ENCODE measurements at places on chromosomes 5 and 9.
A peak's percentile ranks its signal among the peaks of the same experiment; 100 is the strongest.

GRCh38 chr9:74220327-74220726 lies 276.8 kb upstream of the RORB start:
- no peak overlapping the region for H3K4me3 ChIP-seq
- no peaks in the 10 kb centered on the region for H3K36me3 ChIP-seq
- no peaks in the 10 kb centered on the region for H3K4me1 ChIP-seq
- no peak overlapping the region for H3K27ac ChIP-seq
- no peak for DNase-seq

DNA sequence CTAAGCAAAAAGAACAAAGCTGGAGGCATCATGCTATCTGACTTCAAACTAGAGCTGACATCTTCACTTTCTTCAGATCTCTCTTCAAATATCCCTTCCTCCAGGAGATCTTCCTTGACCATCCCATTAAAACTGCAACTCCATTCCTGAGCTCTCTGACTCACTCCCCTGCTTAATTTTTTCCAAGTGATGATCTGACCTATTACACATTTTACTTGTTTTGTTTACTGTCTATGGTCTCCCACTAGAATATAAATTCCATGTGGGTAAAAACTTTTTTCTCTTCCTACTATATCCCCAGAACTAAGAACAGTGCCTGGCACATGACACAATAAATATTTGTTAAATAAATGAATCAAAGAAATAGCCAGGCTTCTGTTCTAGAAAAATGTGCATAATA lies 87.5 kb downstream of the SLIT3 start:
- no peaks in the 10 kb centered on the region for H3K27me3 ChIP-seq
- no peak overlapping the region for H3K4me3 ChIP-seq
- no peaks in the 10 kb centered on the region for H3K36me3 ChIP-seq
- no peak for DNase-seq
- H3K4me1 ChIP-seq = peaks cover 2% of the 10 kb centered on the region

GRCh38 chr5:115349001-115349817 lies 52.8 kb upstream of the CCDC112 start:
- peak overlapping the region; percentile 65 for H3K27ac ChIP-seq
- DNase-seq = peak; percentile 77
- H3K4me1 ChIP-seq = peaks cover 21% of the 10 kb centered on the region
- no peaks in the 10 kb centered on the region for H3K36me3 ChIP-seq
- H3K27me3 ChIP-seq = no peaks in the 10 kb centered on the region

- H3K4me1 ChIP-seq = peaks cover 27% of the 10 kb centered on the region
- no peak overlapping the region for H3K4me3 ChIP-seq
- no peak overlapping the region for H3K27ac ChIP-seq
- DNase-seq = no peak
Observed at GRCh38 chr5:95927927-95928723, 33.5 kb downstream of the ELL2 start.

- no peaks in the 10 kb centered on the region for H3K27me3 ChIP-seq
- no peak overlapping the region for H3K27ac ChIP-seq
- no peaks in the 10 kb centered on the region for H3K36me3 ChIP-seq
- no peak overlapping the region for H3K4me3 ChIP-seq
- no peaks in the 10 kb centered on the region for H3K4me1 ChIP-seq
- DNase-seq = no peak
Observed at GRCh38 chr5:118270526-118270925, 717.8 kb downstream of the DTWD2 start.

GRCh38 chr9:117096138-117096537 lies 318.7 kb downstream of the ASTN2 start:
- no peaks in the 10 kb centered on the region for H3K27me3 ChIP-seq
- H3K27ac ChIP-seq = no peak overlapping the region
- H3K36me3 ChIP-seq = no peaks in the 10 kb centered on the region

GRCh38 chr5:119302916-119303897 lies 52.6 kb upstream of the TNFAIP8 start:
- no peaks in the 10 kb centered on the region for H3K27me3 ChIP-seq
- peak overlapping the region; percentile 99 for H3K27ac ChIP-seq
- H3K4me3 ChIP-seq = peak overlapping the region; percentile 34
- no peaks in the 10 kb centered on the region for H3K36me3 ChIP-seq
- DNase-seq = peak; percentile 94

DNA sequence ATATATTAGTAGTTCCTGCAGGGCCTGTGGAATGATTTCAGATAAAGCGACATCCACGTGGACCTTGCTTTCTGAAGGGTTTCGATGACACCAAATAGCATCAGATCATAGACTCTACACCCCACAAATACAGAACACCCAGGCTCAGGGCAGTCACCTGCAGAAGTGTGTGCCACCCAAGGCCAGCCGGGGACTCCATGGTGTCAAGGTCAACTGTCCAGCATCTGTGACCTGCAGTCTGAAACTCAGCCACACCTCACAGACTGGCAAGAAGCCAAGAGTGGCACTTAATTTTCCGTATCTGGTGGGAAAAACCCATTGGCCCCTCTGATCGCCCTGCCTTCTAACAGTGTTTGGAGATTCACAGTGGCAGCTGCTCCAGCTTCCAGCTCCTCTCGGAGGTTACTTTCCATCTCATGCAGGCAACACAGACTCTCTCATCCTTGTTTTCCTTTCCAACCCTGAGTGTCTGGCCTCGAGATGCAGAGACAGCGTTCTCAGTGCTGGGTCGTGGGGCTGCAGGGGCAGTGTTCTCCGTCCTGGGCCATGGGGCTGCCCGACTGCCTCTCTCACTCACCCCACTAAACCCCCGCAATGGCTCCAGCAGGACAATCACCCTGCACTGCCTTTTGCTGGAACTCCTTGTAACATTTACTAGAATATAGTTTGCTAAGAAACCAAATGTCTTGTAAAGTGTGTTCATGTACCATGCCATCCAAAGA lies 221.9 kb downstream of the IRX2 start:
- no peaks in the 10 kb centered on the region for H3K4me1 ChIP-seq
- H3K36me3 ChIP-seq = no peaks in the 10 kb centered on the region
- no peak for DNase-seq

GRCh38 chr5:109089191-109089590 lies 320.6 kb downstream of the PJA2 start:
- H3K4me1 ChIP-seq = no peaks in the 10 kb centered on the region
- no peak overlapping the region for H3K4me3 ChIP-seq
- H3K27ac ChIP-seq = no peak overlapping the region
- H3K27me3 ChIP-seq = no peaks in the 10 kb centered on the region
- DNase-seq = no peak
- no peaks in the 10 kb centered on the region for H3K36me3 ChIP-seq

GRCh38 chr9:84875193-84875592 lies 205.7 kb downstream of the NTRK2 start:
- H3K27me3 ChIP-seq = no peaks in the 10 kb centered on the region
- no peaks in the 10 kb centered on the region for H3K4me1 ChIP-seq
- no peak overlapping the region for H3K4me3 ChIP-seq
- no peak overlapping the region for H3K27ac ChIP-seq

GRCh38 chr9:86575137-86575536 lies 220.9 kb upstream of the TUT7 start:
- H3K36me3 ChIP-seq = no peaks in the 10 kb centered on the region
- H3K4me3 ChIP-seq = no peak overlapping the region
- no peak for DNase-seq
- no peak overlapping the region for H3K27ac ChIP-seq
- H3K4me1 ChIP-seq = no peaks in the 10 kb centered on the region

DNA sequence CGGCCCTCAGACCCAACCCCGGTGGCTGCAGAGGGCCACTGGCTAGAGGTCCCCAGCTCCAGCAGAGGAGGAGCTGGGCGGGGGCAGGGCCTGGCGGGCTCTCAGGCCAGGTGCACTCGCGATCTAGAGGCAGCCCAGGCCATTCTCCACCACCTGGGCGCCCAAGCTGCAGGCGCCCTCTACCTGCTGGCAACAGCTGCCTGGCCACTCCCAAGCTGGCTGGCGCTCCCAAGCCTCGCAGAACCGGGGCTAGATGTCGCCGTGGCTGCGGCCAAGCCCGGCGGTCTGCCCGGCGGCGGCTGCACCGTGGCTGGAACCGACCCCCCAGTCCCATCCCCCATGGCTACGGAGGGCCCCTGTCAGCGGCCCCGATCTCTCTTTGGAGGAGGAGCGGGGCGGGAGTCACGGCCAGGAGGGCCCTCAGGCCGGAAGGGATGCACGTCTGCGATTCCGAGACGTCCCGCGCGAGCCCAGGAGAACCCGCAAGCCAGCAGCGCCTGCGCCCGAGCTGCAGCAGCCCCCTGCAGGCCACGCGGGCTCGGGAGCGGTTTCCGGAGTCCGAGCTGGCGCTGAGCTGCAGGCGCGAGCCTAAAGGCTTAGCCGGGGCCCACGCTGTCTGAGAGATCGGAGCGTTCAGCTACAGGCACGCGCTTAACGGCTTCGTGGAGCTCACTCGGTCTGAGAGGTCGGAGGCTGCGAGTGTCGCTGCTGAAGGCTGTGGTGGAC lies 44.3 kb upstream of the BICD2 start:
- H3K36me3 ChIP-seq = no peaks in the 10 kb centered on the region
- H3K4me3 ChIP-seq = peak overlapping the region; percentile 28
- DNase-seq = peak; percentile 92
- H3K4me1 ChIP-seq = peaks cover 3% of the 10 kb centered on the region
- peaks cover 86% of the 10 kb centered on the region for H3K27me3 ChIP-seq

DNA sequence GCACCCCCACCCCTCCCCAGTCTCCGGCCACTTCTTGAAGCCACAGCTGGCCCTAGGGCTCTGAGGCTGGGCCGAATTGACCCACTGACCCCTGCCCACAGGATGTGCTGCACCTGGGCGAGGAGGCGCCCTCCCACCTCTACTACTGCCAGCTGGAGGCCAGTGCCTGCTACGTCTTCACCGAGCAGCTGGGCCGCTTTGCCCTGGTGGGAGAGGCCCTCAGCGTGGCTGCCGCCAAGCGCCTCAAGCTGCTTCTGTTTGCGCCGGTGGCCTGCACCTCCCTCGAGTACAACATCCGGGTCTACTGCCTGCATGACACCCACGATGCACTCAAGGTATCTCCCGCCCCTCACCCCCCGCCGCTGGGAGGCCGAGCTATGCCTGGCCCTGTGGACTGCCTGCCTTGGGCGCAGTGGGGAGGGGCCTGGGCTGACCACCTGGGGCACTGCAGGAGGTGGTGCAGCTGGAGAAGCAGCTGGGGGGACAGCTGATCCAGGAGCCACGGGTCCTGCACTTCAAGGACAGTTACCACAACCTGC lies 21.3 kb downstream of the HK3 start:
- H3K4me3 ChIP-seq = no peak overlapping the region
- H3K4me1 ChIP-seq = no peaks in the 10 kb centered on the region
- no peaks in the 10 kb centered on the region for H3K36me3 ChIP-seq
- DNase-seq = peak; percentile 69
- no peak overlapping the region for H3K27ac ChIP-seq

DNA sequence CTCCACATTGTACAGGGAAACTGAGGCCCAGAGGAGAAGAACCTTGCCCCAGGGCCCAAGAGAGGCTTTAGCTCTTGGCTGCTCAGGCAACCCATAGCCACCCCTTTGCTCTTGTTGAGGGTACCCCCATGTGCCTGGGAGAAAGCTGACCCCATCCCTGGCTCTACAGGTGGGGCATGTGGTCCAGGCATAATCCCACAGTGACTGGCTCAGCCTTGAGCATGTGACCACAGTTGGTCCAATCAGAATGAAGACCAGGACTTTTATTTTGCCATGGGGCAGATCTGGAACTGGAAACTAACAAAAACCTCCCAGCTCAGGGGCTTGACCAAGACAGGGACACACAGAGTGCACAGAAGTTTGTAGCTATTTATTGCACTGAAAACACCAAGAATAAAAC lies 29.3 kb downstream of the SLC6A7 start:
- H3K4me1 ChIP-seq = peaks cover 10% of the 10 kb centered on the region
- no peaks in the 10 kb centered on the region for H3K36me3 ChIP-seq
- no peak overlapping the region for H3K27ac ChIP-seq
- DNase-seq = no peak

GRCh38 chr9:76369583-76369982 lies 24.6 kb downstream of the RFK start:
- DNase-seq = no peak
- peaks cover 19% of the 10 kb centered on the region for H3K4me1 ChIP-seq
- H3K4me3 ChIP-seq = no peak overlapping the region
- no peaks in the 10 kb centered on the region for H3K36me3 ChIP-seq
- no peak overlapping the region for H3K27ac ChIP-seq

- H3K4me3 ChIP-seq = peak overlapping the region; percentile 93
- H3K27me3 ChIP-seq = no peaks in the 10 kb centered on the region
- peak; percentile 96 for DNase-seq
- H3K27ac ChIP-seq = peak overlapping the region; percentile 87
Observed at GRCh38 chr9:35690614-35691333, 1.0 kb upstream of the TPM2 start.

GRCh38 chr9:113958556-113958955 lies 82.4 kb downstream of the ZNF618 start:
- no peaks in the 10 kb centered on the region for H3K27me3 ChIP-seq

- H3K27ac ChIP-seq = peak overlapping the region; percentile 27
- H3K36me3 ChIP-seq = no peaks in the 10 kb centered on the region
- no peak overlapping the region for H3K4me3 ChIP-seq
- no peaks in the 10 kb centered on the region for H3K27me3 ChIP-seq
- DNase-seq = peak; percentile 25
- peaks cover 11% of the 10 kb centered on the region for H3K4me1 ChIP-seq
Observed at GRCh38 chr5:59596586-59597350, 296.8 kb downstream of the PDE4D start.

GRCh38 chr5:127602896-127603844 lies 45.7 kb upstream of the CTXN3 start:
- H3K27ac ChIP-seq = no peak overlapping the region
- H3K36me3 ChIP-seq = no peaks in the 10 kb centered on the region
- no peak overlapping the region for H3K4me3 ChIP-seq
- no peak for DNase-seq
- no peaks in the 10 kb centered on the region for H3K27me3 ChIP-seq

Measured in osteoblast (primary cell).